ENCODE measurements at places on chromosomes 5 and 9.
A peak's percentile ranks its signal among the peaks of the same experiment; 100 is the strongest.

- peaks cover 9% of the 10 kb centered on the region for H3K36me3 ChIP-seq
- no peak overlapping the region for H3K27ac ChIP-seq
- H3K4me3 ChIP-seq, result no peak overlapping the region
Observed at GRCh38 chr5:35342664-35343063, 112.4 kb upstream of the PRLR start.

DNA sequence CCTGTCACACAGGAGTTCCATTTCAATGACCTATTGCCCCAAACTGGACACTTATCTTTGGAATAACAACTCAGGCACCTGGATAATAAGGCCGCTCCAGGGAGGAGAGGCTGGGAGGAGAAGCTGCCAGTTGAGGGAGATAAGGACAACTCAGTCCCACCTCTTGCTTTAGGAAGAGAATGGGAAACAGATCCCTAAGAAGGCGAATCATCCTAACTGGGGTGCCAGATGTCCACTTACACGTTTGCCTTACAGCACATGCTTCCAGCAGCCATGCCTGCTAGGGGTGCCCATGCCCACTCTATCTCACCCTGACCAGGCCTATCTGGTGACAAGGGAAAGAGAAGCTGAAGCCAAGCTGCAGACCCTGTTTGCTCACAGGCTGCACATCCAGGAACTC lies 6.5 kb downstream of the HK3 start:
- H3K4me1 ChIP-seq, result peaks cover 5% of the 10 kb centered on the region
- H3K27me3 ChIP-seq, result peaks cover 19% of the 10 kb centered on the region
- no peak overlapping the region for H3K4me3 ChIP-seq

DNA sequence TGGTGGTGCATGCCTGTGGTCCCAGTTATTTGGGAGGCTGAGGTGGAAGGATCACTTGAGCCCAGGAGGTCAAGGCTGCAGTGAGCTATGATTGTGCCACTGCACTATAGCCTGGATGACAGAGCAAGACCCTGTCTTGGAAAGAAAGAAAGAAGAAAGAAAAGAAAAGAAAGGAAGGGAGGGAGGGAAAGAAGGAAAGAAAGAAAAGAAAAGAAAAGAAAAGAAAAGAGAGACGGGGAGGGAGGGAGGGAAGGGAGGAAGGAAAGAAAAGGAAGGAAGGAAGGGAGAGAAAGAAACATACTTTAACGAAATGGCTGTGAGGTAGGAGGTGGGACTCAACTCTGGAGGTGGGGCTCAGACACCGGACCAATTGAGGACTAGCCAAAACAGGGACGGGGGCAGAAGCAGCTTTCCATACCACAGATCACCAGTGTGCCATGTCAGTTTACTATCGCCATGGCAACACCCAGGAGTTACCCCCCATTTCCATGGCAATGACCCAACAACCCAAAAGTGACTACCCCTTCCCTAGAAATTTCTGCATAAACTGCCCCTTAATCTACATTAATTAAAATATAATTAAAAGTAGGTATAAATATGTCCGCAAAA lies 21.3 kb downstream of the PTGES start:
- H3K27me3 ChIP-seq, result peaks cover 23% of the 10 kb centered on the region
- no peak for DNase-seq
- H3K4me3 ChIP-seq, result no peak overlapping the region
- no peaks in the 10 kb centered on the region for H3K36me3 ChIP-seq

DNA sequence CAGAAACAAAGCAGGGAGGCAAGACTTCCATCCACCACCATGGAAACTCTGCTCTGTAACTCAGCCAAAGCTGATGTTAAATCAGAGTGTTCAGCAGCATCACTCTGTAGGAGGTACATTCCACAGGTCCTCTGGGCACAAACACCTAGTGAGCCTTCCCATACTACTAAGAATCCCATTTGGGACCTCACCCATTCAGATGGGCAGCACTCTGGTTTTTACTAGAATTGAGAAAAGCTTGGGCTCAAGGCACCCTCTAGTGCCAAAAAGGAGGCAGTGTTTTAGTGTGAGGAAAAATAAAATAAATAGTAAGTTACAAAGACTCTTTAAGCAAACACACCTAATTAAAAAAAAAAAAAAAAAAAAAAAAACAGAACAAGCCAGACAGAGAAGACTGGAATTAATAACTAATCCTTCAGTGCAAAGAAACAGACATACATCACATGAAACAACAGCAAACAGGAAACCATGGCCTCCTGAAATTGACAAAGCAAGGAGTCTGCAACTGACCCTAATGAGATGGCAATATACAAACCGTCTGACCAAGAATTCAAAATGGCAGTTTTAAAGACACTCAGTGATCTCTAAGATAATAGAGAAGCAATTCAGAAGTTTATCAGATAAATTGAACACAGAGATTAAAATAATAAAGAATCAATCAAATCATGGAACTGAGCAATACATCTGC lies 159.5 kb downstream of the GNA14 start:
- peaks cover 25% of the 10 kb centered on the region for H3K36me3 ChIP-seq
- no peaks in the 10 kb centered on the region for H3K4me1 ChIP-seq
- H3K4me3 ChIP-seq, result no peak overlapping the region
- H3K27ac ChIP-seq, result no peak overlapping the region
- H3K27me3 ChIP-seq, result no peaks in the 10 kb centered on the region
- DNase-seq, result no peak

DNA sequence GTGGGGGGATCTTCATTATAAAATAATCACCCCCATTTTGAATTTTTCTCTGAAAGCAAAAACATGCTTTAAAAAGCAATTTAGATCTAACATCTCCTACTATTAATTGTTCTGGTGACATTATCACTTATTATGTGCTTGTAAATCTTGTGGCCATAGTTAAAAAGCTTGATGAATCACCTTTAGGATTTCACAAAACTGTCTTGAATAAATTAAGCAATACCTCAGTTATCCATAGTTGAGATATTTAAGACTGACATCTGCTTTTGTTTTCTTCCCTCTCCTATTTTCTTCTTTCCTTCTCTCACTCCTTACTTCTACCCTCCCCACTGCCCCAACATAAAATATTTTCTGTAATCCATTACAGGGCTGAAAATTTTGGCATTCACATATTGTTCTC lies 84.8 kb downstream of the SLC1A3 start:
- peaks cover 26% of the 10 kb centered on the region for H3K4me1 ChIP-seq
- no peak for DNase-seq
- no peaks in the 10 kb centered on the region for H3K36me3 ChIP-seq
- peak overlapping the region; percentile 27 for H3K4me3 ChIP-seq
- H3K27me3 ChIP-seq, result peaks cover 17% of the 10 kb centered on the region
- H3K27ac ChIP-seq, result no peak overlapping the region

DNA sequence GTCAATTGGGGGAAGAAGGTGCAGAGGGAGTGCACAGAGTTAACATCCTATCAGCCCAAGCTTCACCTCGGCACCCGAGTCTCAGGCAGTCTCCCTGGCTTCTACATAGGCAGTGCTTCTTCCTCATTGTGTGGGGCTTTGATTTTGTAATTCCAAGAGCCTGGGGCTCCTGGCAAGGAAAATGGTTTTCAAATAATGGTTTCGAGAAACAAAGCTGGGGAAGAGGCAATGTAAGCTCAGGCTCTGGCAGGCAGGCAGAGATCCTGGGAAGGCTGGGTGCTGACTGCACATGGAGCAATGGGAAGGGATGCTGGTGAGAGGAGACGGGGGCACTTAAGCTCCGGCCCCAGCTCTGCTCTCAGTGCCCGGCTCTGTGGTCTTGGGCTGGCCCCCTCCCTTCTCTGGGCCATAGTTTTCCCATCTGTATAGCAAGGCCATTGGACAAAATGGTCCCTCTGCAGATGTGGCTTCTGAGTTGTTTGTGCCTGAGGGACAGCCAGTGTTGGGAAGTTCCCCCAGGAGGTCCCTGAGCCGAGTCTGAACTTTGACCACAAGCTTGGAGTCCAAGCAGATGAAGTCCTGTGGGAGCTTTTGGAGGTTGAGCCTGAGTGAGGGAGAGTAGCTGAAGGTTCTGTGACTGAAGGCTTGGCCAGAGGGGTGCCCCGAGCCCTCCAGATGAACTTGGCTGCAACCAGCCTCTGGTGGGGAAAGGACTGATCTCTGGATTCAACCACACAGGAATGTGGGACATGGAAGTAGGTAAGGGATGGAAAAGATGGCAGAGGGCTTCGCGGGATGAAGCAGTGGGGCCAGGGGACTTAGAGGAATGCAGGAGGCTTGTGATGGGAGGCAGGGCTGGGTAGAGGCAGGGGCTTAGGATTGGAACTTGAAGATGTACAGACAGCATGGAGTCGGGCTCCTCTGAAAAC lies 28.5 kb upstream of the IL17B start:
- H3K36me3 ChIP-seq, result no peaks in the 10 kb centered on the region
- no peak for DNase-seq
- H3K4me3 ChIP-seq, result peak overlapping the region; percentile 74

- no peaks in the 10 kb centered on the region for H3K36me3 ChIP-seq
- no peaks in the 10 kb centered on the region for H3K27me3 ChIP-seq
- H3K4me3 ChIP-seq, result no peak overlapping the region
- DNase-seq, result no peak
- H3K27ac ChIP-seq, result no peak overlapping the region
Observed at GRCh38 chr5:97297704-97298091, 114.7 kb upstream of the RIOK2 start.

GRCh38 chr5:172774561-172775315 lies 3.7 kb upstream of the DUSP1 start:
- peaks cover 17% of the 10 kb centered on the region for H3K27me3 ChIP-seq
- peaks cover 46% of the 10 kb centered on the region for H3K4me1 ChIP-seq
- H3K36me3 ChIP-seq, result no peaks in the 10 kb centered on the region
- H3K27ac ChIP-seq, result no peak overlapping the region

GRCh38 chr5:95130941-95131340 lies 154.0 kb downstream of the MCTP1 start:
- H3K4me3 ChIP-seq, result no peak overlapping the region
- H3K27me3 ChIP-seq, result no peaks in the 10 kb centered on the region
- H3K36me3 ChIP-seq, result no peaks in the 10 kb centered on the region
- no peak overlapping the region for H3K27ac ChIP-seq
- no peaks in the 10 kb centered on the region for H3K4me1 ChIP-seq
- no peak for DNase-seq

All from nephron progenitor cell (in vitro differentiated cells).